NCI-H1694 treated with DMSO at 0.1 percent for 48 hours (cell line): ENCODE measurements at places on chromosomes 4 and X.
A peak's percentile ranks its signal among the peaks of the same experiment; 100 is the strongest.

DNA sequence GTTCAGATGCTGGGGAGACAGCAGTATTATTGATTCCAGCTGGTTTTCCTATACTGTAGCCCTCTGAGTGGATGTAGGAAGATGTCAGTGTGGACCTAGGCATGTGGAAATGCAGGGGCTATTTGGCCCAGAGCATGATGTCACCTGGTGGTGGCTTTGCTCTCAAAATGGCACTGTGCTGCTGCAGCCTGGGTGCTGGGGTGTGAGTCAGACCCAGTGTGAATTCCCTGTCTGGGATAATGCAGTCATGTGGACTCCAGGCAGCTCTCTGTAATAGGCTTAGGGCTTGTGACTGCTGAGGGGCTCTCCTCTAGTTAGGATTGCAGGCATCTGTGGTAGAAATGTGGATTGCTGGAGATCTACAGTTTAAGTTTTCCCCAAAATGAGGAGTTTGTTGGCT is 70.7 kb downstream of the DCAF8L2 start:
- DNase-seq: no peak

DNA sequence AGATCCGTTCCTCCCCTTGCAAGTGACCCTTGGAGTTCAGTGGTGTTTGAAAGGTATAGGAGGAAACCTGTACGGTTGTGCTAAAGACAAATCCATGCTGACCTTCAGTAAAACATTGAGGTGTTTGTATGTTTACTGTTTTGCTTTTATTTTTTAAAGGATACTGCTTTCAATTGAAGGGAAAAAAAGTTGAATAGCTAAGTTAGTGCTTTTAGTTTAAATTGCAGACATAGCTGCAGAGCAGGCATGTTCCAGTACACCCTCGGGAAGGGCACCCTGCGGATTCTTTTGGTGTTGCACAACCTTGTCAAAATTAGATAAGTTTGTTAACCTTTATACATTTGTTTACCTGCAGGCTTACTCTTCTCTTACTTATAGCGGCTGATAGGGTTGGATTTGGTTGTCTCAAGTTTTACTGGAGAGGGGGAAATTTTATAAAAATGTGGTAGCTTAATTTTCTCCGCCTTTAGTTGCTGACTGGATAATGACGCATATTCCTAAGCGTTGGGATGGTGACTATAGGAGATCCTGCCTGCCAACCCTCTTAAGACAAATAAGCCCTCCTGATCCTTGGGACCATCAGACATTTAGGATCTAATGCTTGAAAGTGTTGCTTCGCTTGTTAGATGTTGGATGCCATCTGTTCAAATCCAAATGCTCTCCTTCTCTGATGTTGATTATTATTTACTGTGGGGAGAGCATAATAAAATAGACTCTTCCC is 2.0 kb downstream of the RAPGEF2 start:
- peak; percentile 50 for DNase-seq

- DNase-seq: no peak
These were observed 3.4 kb downstream of the RHOH start for GRCh38 chr4:40199999-40200874.

DNA sequence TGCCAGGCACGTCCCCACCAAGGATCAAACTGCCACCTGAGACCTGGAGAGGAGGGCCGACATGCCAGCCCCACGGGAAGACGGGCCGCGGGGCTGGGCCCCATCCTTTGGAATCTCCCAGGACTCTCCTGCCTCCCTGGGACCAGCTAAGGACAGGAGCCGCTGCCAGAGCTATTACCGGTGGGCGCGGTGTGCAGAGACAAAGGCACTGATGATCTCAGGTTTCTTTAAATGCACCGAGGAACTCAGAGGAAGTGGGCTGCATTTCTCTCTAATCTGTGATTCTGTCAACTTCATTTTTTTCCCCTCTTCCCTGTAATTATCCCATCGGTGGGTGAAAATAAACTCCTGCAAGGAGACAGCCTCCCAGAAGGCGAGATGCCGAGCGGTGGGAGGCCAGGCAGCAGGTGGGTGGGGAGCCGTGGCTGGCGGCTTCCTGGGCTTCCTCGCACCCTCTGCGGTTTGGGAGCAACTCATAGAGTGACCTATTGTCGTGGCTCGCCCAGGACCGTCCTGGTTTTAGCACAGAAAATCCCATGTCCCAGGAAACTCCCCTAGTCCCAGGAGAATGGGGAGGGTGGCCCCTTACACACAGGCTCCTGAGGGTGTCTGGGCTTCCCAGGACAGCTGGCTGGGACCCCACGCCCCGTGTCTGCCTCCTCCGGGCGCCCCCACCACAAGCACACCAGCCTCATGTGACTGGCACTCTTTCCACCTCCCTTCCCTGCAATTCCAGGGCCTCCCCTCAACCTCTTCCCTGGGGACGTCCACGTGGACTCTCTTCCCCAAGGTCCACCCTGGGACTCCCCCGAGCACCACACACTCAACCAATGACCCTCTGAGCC is 62.3 kb upstream of the ADRA2C start:
- DNase-seq: no peak

GRCh38 chrX:154082396-154083125 is 15.0 kb downstream of the MECP2 start:
- no peak for DNase-seq

- DNase-seq: no peak
These were observed 68.9 kb downstream of the HTRA3 start for GRCh38 chr4:8338351-8338961.

- DNase-seq: no peak
These were observed 162.9 kb downstream of the LRBA start for GRCh38 chr4:150852216-150852615.

- DNase-seq: no peak
These were observed 309.9 kb downstream of the DHX15 start for GRCh38 chr4:24274381-24274941.

DNA sequence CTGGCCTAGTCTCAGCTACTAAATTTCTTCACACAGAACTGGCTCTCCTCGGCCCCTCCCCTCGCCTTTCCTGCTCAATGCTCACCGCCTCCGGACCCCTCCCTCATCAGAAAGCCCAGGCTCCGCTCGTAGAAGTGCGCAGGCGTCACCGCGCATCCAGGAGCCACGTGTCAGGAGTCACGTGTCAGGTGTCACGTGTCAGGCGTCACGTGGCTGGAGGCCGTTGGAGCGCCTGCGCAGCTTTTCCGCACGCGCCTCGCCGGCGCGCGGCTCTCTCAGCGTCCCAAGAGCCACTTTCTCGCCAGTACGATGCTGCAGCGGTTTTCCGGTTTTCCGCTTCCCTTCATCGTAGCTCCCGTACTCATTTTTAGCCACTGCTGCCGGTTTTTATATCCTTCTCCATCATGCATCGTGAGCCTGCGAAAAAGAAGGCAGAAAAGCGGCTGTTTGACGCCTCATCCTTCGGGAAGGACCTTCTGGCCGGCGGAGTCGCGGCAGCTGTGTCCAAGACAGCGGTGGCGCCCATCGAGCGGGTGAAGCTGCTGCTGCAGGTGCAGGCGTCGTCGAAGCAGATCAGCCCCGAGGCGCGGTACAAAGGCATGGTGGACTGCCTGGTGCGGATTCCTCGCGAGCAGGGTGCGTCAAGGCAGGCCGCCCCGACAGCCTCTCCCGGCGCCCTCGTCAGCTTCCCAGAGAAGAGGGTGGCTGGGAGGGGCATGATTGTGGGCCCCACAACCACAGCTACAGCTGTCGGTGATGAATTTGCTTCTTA is at the start of gene SLC25A31:
TSS of gene SLC25A31 (plus strand) at position 259 of the 772 bp plus-strand sequence. CDS start at position 405, 146 bp downstream.
- no peak for DNase-seq

DNA sequence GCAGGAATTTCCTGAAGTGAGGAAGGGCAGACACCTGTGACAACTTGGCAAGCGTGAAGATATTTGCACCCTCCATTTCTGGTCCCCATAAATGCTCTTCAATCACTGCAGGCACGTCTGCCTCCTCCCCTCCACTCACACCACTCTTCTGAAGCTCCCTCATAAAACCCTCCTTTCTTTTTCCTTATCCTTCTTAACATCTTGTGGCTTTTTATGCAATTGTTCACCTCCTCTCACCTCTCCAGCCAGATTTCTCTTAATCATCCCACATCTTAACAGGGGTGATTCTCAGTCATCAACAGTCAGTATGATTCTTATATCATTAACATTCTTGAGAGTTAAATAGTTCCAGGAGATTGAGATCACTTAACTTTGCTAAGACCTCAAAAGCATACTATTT is 277.4 kb downstream of the SPRY1 start:
- no peak for DNase-seq

- peak; percentile 32 for DNase-seq
These were observed 22.8 kb downstream of the CFAP99 start for GRCh38 chr4:2441393-2442174.

DNA sequence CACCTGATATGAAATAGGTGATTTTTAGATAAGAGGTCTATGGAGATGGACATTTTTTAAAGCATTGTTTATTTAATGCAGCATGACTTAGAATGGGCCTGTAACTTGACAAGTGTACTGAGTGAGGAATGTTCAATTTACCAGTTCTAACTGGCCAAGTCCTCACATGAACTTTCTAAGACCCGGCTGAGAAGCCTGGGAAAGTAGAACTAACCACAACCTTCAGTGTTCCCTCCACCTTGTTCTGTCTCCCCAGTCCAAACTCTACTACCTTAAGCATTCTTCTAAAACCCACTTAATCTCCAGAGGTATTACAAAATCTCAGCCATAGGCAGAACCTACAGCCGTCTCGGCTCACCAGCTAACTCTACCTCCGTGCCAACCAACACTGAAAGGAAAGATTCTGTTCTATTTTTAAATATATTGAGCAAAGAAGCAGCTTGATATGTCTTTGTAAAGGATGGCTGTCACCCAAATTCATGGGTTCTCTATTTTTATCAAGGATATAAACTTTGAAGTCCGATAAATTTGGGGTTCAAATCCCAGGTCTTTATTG is 6.8 kb downstream of the PPARGC1A start:
- DNase-seq: no peak

DNA sequence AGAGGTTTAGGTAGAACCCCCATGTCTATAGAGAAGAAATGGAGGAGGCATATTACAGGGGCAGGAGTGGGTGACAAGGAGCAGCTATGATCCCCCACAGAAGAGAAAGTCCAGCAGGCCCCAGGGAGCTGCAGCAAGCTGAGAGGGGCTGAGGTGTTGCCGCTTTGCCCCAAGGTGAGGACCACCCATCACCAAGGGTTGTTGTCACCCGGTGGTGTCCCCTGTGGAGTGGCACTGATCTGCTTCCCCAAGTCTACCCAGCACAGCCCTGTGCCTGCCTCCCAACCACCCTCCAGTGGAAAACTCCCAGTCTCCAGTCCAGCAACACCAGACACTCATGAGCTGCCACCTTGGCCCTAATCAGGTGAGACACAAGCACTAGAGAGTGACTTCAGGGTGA is 149.3 kb upstream of the NOCT start:
- no peak for DNase-seq

DNA sequence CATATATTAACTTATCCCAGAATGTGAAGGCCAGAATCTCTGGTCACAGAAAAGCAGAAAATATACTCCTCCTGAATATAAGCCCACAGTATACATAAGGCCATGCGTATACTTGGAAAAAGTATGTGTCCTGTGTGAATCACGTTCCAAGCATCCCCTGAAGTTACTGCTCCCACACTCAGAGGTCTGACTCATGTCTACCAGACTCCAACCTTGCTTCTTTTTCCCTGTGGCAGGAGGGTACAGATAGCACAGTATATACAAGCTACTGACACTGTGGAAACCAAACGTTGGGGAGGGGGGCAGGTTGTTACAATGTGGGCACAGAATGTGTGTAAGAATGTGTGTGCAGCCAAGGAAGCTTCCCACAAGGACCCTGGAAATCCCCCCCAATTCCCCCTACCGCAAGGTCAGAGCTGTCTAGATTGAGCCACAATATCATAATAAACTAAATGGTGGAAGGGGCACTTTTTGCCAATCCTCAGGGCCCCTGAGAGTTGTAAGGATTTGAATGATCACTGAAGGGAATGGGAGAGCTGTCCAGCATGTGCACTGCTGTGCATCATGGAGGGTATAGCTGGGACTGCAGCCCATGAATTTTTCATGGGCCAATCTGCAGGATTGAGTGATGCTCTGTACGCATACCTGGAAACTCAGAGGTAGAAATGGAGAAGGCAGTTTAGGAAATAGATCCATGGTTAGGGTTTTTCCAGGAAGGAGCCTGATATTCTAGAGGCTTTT is 7.4 kb upstream of the RELL1 start:
- DNase-seq: no peak

DNA sequence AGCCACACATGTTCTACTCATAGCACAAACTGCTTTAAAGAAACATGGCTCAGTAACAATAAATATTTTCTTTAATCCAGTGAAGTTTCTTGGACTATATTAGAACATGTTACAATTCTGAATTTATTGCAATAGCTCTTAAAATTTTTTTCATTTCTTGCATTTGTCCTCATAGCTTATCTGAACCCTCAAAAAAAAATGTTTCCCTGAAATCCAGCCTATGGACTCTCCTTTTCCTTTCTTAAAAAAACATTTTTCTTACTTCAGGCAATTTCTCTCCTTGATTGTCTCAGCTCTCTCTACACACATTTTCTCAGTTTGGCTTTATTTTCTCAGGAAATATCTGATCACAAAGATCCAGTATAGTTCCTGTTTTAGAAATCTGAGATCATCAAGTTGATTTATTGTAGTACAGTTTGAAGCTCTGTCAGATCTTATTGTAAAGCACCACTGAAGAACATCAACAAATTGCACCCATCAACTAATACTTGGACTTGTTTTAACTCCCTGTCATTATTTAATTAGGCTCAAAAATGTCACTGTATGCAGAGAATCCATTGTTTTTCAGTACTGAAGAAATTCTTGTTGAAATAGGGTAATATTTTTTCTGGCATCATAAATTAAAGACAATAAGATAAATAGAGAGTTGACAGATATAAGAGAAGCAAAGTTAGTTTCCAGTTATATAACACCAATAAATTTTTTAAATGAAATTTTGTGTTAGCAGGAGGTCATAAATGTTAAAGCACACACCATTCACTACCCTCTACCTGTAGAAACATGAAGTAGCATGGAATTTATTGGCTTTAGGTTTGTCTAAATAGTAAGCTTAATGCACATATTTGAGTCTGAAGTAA is 317.7 kb downstream of the ARHGAP24 start:
- no peak for DNase-seq

- peak; percentile 14 for DNase-seq
These were observed 316.8 kb downstream of the HS3ST1 start for GRCh38 chr4:11111876-11112275.

DNA sequence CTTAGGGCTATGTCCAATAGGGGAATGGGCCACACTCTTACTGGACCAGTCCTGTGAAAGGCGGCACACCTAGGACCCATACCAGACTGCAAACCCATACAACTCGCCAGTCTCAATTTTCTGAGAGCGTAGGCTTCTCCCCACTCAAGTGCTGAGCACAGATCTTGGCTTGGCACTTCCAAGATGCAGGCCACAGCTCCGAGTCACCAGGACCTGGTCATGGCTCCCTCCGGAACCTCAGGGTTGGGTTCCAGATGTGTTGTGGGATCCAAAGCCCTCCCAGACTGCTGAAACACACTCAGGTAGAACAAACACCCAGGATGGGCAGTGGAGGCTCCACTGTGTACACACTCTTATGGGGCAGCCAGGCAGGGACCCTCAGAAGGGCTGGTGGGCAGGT is 103.3 kb downstream of the TMEM144 start:
- DNase-seq: no peak

GRCh38 chr4:182886205-182886604 is 31.0 kb downstream of the DCTD start:
- DNase-seq: no peak
